ENCODE measurements at places on chromosomes 3 and 15.
A peak's percentile ranks its signal among the peaks of the same experiment; 100 is the strongest.

DNA sequence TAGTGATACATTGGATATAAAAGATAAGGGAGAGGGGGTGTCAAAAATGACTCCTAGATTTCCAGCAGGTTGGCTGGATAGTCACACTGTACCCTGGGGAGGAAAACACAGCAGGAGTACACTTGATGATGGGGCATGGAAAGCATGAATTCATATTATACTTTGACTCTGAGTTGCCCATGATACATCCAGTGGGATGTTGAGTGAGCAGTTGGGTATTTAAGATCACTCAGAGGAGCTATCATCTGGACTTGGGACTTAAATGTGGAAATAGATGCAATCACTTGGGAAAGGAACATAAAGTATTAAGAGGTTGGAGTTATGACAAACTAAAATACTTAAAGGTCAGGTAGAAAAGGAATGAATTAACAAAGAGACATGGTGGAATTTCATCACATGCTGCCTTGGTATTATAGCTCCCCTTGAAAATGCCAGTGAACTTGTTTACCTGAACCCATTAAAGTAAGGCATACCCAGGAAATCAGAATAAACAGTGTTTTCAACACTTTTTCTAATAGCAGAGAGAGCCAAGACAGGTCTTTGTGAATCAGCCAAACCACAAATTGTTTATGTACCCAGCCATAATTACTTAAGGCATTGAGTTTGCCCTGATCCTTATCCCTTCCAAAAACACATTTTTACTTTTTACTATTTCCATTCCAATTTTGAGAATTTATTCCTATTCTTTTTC, 49.9 kb upstream of the ABI3BP start:
- no peak for DNase-seq

DNA sequence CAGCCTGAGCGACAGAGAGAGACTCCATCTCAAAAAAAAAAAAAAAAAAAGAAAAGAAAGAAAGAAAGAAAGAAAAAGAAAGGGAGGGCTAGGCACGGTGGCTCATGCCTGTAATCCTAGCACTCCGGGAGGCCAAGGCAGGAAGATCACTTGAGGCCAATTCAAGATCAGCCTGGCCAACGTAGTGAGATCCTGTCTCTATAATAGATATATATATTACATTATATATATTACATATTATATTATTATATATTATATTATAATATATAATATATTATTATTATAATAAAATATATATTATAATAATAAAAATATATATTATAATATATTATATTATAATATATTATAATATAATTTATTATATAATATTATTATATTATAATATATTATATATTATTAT, 48.9 kb downstream of the PTPN9 start:
- DNase-seq: no peak

GRCh38 chr3:133468251-133468721, 68.4 kb downstream of the BFSP2 start:
- DNase-seq: no peak

- DNase-seq: peak; percentile 12
These were observed 274.2 kb downstream of the LRTM1 start for GRCh38 chr3:54653456-54654195.

DNA sequence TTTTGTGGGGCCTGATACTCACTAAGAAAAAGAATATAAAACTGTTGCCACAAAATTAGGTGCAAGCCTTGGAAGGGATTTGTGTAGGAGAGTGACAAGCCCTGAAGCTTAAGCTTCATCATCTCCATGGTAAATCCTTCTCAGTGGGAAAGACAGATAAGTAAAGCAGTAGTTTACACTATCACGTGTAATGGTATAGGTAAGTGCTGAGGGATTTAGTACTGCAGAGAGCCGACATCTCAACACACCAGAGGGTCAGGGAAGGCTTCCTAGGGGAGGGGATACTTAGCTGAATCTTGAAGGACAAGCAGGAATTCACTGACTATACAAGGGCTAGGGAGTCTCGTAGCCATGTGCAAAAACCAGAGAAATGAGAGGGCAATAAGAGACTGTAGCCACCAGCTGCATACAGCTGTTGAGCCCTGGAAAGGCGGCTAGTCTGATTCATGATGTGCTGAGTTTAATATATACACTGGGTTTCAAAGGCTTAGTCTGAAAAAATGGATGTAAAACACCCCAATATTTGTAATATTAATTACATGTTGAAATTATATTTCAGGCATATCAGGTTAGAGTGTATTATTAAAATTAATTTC, 11.1 kb downstream of the SLC24A1 start:
- no peak for DNase-seq

- DNase-seq: no peak
These were observed 6.1 kb upstream of the NR2E3 start for GRCh38 chr15:71804226-71804625.

- DNase-seq: no peak
These were observed 346.1 kb downstream of the FEZF2 start for GRCh38 chr3:62027241-62027640.

GRCh38 chr3:194632809-194633348, 340 bp downstream of the TMEM44 start:
- DNase-seq: peak; percentile 65

- DNase-seq: no peak
These were observed 124.5 kb upstream of the PLXNA1 start for GRCh38 chr3:126858401-126858800.

DNA sequence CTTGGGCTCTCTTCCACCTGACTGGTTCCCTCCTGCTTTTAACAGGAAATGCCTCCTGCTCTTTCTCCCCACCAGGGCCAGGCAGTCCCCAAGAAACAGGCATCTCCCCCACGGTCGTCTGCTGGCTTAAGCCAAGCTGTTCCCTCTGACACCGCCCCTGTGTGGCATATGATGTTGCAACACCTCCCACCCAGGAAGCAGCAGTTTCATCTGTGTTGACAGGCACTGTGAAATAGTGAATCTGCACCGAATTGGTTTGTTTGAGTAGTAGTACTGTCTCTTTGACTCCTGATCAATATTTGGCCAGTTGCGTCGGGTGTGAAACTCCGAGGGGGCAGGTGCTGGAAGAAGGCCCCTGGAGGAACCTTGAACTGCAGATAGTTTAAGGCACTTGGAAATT, 188.8 kb downstream of the FEZF2 start:
- DNase-seq: peak; percentile 67

DNA sequence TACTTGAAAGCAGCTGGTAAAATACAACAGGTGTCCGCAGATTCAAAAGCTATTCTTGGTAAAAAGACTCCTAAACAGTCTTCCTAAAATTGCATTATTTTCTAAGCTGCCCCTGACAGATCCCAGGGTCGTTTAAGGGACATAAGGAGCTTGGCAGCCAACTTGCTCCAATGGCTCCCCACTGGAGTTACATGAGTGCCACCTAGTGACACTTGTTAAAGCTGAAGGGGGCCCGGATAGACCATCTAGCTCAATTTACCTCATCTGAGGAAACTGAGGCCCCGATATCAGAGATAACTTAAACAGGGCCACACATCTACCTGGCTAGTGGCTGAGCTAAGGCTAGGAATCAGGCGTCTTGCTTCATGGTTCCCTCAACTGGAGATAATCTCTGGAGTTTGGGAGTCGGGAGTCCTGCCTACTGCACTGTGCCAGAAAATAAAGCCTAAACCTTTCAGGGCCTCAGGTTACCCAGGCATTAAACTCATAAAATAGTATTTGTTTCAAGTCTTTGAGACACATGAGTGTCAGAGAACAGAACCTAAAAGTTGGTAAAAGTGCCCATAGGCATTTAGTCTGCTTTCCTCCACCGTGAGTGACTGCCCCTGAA, 6.5 kb upstream of the TBC1D23 start:
- DNase-seq: peak; percentile 72

GRCh38 chr3:137217733-137218132, 259.9 kb downstream of the IL20RB start:
- no peak for DNase-seq

DNA sequence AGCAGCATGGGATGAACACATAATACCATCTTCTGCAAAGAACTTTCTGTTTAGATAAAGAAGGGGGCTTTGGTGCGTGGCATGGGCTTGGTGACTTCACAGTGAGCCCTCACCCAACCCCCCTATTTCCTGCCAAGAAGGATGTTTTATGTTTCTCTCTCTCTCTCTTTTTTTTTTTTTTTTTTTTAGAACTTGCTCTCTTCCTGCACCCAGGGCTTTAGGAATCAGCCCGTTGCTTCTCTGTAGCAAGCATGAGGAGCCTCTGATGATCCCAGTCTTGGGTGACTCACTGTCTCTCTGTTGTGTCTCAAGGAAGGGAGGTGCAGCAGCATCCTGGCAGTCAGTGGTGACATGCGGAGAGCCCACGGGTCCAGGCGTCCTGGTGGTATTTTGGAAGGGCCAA, 49.1 kb downstream of the CCK start:
- peak; percentile 56 for DNase-seq

- DNase-seq: peak; percentile 72
These were observed 30.1 kb downstream of the BOC start for GRCh38 chr3:113241292-113242095.
